Stimulated activated CD4-positive, alpha-beta T cell treated with anti-CD3 and anti-CD28 coated beads, TNF-alpha, amount 100 ng/mL, for 4 hours (primary cell): ENCODE measurements at places on chromosomes 2 and 18.

DNA sequence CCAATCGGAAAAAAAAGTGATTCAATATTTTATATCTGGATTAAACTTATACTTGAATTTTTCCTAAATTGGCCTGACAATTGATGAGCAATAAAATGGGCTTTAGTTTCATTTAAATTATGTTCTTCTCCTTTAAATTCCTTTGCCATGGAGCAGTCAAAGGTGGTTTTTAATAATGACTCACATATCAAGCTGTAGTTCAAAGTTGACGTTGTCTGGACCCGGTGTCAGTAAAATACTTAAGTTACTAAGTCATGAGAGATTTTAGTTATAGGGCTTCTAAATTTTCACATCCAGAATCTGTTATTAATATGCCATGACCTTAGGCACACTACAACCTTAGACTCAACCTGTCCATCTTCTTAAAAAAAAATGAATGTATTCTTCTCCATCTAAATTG, 62.5 kb downstream of the CDH2 start:
- no peak for DNase-seq

DNA sequence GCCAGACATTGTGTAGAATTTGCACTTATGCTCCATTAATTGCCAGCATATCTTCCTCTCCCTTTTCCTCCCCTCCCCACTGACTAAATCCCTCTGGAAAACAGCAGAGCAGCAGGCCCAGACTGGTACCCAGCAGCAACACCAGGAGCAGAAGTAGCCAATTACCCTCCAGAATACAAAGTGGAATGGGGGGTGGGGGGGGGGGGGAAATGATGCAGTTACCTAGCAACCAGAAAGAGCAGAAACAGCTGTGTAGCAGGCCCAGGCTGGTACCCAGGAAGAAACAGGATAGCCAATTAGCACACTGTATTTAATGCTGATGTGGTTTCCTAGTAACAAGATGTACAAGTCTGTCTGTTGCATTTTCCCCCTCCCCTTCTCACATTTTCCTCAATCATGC, 52.3 kb downstream of the KLF7 start:
- DNase-seq, result no peak

DNA sequence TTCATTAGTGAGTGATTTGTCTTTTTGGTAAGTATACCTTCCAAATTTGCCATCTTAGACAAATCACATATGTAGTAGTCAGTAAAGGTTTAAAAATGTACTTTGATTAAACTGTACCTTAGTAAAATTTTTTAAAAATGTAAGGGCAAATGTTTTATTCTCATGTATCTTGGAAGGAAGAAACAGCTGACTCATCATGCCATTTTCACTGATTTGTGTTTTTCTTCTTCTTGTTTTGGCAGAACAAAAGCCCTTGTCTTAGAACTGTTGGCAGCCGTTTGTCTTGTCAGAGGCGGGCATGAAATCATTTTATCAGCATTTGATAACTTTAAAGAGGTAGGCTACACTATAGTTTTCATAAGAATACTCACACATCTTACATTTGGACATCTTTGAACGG, 136.5 kb downstream of the PRPF40A start:
- DNase-seq, result no peak

DNA sequence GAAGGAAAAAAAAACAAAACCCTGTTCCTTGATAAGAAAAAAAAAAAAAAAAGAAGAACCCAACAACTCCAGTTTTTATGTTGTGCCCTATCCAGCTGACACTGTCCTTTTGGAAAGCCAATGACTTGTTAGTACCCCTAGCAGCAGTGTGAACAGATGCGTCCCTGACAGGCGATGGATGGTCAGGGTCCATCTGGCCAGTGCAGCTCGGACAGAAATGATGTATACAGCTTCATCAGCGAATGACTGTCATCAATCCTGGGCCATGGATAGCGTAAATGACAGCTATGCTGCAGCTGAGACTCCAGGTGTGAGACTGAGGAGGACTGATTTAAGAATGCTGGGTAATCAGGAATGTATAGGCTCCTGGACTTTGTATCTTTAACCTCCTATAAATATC, 318.8 kb upstream of the FIGN start:
- no peak for DNase-seq

GRCh38 chr2:147223553-147224060, 621.2 kb upstream of the ACVR2A start:
- no peak for DNase-seq

- DNase-seq, result peak; percentile 59
These were observed 13.2 kb downstream of the ARL4C start for GRCh38 chr2:234483568-234484251.

GRCh38 chr2:214543386-214543955, 132.6 kb downstream of the VWC2L start:
- no peak for DNase-seq

- no peak for DNase-seq
These were observed 24.6 kb downstream of the RTN4 start for GRCh38 chr2:55025627-55026026.

DNA sequence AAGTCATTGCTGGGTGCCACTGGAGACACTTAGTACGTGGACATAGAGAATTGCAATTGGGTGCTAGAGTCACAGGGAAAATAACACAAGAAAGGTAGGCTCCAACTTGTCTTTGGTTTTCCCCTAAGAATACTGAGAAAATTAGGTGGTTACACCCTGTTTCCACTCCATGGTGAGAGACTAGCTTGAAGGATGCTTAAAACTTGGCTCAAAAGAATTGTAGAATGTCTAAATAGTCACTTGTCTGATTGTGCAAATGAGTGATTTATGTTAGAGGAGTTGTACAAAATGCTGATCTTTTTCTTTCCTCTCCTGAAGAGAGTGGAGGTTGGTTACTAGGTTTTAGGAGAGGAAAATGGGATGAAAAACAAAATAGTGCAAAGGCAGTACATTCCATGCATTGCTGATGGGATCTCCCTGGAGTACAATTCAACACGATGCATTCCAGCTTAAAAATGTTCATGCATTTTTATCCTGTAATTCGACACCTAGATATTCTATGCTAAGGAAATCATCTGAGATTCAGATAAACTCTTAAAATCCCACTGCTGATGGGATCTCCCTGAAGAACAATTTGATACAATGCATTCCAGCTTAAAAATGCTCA, 2.2 kb upstream of the SERPINB12 start:
- DNase-seq, result no peak

- DNase-seq, result no peak
These were observed 98.7 kb downstream of the ANKRD44 start for GRCh38 chr2:197211881-197212342.

DNA sequence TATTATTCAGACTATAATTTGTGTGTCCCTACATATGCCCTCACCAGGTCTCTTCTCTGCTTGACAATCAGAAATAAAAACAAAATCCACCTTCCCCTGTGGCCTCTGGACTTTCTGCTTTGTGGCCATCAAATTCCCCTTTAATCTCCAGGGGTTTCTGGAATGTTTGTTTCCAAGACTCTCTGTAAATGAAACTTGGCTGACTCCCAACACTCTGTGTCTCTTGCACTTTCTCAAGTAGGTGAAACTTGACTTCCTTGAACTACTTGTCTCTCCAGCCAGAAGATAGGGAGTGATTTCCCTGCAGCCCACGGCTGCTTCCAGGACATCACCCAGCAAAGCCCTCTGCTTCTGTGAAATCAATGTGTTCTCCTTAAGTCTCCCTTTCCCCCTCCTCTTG, 54.1 kb upstream of the AQP4 start:
- no peak for DNase-seq

- DNase-seq, result no peak
These were observed 190.7 kb downstream of the GBX2 start for GRCh38 chr2:235977445-235977844.

DNA sequence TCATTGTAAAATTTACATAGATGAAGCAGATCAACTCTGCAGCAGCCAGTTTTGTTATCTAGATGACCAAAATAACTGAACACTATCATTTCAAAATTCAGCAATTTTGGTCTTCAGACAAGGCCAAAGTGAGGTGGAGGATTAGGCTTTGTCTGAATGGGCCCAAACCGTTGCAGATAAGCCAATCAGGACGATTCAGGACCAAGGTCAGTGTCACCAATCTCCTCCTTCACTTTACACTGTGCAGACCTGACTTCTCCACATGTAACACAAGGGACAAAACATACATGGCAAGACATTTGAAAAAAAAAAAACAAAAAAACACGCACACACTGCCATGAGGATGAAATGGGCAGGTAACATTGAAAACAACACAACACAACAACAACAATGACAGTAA, 211.2 kb downstream of the NAPG start:
- no peak for DNase-seq

GRCh38 chr2:10285191-10285555, 17.5 kb upstream of the HPCAL1 start:
- no peak for DNase-seq

DNA sequence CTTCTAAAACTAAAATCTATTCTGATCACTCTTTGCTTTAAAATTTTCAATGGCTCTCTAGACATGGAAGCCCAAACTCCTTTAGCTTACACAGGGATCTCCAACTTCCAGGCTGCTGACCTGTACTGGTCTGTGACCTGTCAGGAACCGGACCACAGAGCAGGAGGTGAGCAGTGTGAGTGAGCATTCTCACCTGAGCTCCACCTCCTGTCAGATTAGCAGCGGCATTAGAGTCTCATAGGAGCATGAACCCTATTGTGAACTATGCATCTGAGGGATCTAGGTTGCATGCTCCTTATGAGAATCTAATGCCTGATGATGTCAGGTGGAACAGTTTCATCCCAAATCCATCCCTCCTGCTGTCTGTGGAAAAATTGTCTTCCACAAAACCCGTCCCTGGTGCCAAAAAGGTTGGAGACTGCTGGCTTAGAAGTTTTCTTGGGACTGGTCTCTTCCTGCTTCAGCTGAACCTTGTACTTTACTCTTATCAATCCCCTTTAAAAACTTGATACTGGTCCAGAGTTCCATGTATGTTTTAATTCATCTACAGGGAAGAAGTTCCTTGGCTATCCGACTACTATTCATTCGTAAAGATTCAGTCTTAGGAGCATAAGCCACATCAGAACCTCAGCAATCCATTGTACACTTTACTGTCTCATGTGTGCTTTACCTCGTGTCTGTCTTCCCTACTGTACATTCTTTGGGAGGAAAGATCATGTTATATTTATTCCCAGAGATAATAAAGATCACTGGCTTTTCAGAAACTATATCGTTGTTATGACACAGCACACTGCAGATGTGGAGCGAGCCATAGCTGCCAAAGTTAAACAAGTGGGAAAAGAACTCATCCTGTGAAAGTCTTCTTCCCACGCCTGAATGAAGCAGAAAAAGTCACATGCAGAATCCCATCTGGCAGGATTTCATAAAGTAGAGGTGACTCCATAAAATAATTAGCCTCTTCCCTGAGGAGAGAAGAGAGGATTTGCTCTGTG, 183.8 kb downstream of the LRATD1 start:
- DNase-seq, result no peak

GRCh38 chr2:165185633-165186032, 18.2 kb downstream of the SCN3A start:
- DNase-seq, result no peak

DNA sequence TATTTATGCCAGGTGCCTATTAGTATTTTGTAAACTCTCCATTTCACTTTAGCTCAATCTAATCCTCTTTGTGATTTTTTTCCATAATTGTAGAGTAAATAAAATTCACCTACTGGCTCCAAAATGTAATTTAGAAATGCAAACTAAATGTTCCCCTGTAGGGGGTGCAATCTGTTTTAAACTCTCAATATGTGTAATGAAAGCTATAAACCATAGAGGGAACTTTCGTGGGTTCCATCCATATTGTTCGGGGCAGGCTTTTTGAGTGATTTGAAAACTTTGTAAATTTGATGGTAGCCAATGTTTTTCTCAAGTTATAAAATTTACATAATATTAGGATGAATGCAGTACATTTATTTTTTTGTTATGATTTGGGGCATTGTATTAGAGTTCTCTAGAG, 49.4 kb downstream of the TSPYL6 start:
- no peak for DNase-seq

- DNase-seq, result no peak
These were observed 163.8 kb downstream of the WDPCP start for GRCh38 chr2:63424329-63425078.

DNA sequence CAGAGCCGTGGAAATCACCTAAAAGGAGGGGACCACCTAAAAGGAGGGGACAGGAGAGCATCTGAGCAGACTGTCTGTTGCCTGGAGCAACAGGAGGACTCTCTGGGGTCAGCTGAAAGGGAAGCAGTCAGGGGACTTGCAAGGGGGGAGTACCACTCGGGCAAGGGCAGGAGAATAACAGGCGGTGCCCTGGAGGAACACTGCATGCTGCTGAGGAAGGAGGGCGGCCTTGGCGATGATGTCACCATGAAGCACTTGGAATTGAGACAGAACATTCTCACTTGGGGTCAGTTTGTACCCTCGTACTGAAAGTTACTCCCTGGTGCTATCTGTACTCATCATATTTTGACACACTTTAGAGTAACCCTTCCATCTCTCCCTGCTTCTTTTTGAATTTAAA, 18.4 kb downstream of the SIX3 start:
- DNase-seq, result no peak

DNA sequence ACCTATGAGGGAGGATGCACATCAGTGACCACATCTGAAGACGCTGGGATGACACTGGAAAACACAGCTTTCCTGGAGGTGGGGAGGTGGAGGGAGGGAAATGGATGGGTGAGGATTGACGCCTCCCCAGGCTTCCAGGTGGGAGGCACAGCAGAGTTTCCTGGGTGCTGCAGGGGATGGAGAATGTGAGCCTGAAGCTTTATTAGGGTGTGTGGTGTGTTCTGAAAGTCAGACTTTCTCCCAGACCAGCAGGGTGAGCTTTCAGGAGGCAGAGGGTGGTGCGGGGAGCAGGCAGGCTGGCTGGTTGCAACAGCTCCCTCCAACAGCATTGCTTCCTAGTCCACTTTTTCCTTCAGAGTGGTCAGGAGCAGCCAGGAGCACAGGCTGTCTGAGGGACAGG, 263.1 kb downstream of the CELF4 start:
- DNase-seq, result no peak

GRCh38 chr2:43611987-43612894, 16.4 kb upstream of the THADA start:
- DNase-seq, result peak; percentile 54

DNA sequence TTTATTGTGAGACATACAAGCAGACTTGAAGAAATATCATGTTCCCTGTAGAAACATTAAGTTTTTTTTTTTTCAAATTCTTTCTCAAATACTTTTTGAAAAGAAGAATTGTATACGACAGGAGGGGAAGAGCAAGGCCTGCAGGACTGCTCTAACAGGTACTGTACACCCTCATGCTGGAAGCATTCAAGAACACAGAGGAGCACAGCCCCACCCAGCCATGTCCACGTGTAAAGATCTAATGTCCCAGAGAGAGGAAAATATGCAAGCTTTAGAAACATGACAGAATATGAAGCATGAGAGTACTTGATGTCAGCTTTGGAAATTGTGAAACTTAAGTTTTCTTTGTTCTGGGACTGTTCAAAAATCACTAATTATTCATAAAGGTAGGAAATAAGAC, 191.6 kb downstream of the TTC32 start:
- no peak for DNase-seq

- DNase-seq, result no peak
These were observed 121.2 kb downstream of the CCBE1 start for GRCh38 chr18:59575995-59576394.

GRCh38 chr18:13420969-13421686, 202.6 kb downstream of the LDLRAD4 start:
- no peak for DNase-seq
